ENCODE measurements at places on chromosomes 16 and 17.

DNA sequence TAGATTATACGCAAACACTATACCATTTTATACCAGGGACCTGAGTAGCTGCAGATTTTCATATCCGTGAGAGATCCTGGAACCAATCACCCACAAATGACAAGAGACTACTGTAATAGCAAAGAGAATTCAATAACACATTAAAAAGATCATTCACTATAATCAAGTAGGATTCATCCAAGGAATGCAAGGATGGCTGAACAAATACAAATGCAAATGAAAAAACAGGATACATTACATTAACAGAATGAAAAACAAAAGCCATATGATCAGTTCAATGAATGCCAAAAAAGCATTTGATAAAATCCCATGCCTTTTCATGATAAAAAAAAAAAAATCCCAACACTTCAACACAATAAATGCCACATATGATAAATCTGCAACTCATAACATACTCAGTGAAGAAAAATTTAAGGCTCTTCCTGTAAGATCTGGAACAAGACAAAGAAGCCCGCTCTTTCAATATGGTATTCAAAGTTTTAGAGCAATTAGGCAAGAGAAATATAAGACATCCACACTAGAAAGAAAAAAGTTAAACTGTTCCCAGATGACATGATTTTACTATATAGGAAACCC, 29.0 kb downstream of the N4BP1 start:
- DNase-seq, result no peak

DNA sequence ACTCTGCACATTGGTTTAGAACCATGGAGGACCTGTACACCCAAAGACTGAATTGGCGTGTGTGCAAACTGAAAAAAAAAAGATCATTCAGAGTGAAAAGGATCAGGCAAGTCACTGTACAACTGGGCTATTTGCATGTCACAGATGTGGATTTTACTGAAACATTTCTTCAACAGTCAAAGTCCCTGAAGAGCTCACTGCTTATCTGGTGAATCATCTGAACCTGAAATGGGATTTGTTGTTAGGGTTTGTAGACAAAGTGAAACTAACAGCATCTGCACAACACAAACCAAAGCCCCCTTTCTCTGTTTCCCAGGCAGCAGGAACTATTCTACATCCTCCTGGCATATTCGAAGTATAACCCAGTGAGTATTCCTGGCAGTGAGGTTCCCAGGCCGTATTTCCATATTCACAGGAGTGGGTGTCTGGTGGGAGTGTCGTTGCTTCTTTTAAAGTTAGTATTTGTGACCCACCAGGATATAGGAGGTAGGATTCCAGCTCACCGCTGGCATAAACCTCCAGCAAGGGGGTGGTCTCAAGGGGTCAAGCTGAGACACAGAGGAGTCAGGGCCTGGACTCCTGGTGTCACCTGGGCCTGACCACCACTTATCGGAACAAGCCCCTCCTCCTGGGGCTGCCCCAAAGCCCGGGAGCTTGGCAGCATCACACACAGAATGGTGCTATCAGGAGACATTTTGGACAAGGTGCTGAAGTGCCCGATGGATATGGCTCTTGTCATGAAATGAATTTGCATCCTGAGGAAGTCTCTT, 80.9 kb downstream of the GOSR1 start:
- DNase-seq, result no peak

GRCh38 chr16:82093666-82094300, 58.7 kb downstream of the HSD17B2 start:
- no peak for DNase-seq

DNA sequence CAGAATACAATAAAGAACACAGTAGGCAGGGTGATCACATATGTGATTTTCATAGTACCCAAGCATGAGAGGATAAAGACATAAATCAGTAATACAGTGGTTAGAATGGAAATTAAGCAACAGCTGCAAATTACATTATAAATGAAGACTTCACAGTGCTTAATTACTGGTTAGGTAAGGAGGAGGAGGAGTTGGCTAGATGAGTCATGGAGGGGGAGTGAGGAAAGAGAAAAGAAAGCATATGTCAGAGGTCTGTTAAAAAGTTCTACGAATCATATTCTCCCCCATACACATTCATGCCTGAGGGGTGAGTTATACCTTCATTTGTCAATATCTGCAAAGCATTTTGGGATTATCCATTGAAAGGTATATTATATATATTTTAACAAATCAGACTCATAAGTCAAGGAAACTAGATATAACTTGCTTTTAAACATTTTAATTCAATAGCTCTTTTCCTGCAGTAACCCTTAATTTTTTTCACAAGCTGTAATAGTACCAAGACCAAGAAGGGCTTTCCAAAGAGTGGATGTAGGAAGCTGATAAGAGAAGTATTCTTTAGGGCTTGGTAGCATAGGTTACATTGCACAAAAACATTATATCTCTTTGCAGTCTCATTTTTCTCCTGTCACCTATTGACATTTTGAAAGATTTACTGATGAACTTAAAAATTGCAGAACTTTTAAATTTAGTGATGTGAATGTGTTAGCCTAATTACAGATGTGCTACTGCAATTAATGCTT, 99.3 kb downstream of the STXBP4 start:
- DNase-seq, result no peak

GRCh38 chr16:49652456-49653172, 203.3 kb downstream of the ZNF423 start:
- DNase-seq, result no peak

GRCh38 chr17:44826123-44826790, 3.8 kb downstream of the GJC1 start:
- DNase-seq, result no peak

DNA sequence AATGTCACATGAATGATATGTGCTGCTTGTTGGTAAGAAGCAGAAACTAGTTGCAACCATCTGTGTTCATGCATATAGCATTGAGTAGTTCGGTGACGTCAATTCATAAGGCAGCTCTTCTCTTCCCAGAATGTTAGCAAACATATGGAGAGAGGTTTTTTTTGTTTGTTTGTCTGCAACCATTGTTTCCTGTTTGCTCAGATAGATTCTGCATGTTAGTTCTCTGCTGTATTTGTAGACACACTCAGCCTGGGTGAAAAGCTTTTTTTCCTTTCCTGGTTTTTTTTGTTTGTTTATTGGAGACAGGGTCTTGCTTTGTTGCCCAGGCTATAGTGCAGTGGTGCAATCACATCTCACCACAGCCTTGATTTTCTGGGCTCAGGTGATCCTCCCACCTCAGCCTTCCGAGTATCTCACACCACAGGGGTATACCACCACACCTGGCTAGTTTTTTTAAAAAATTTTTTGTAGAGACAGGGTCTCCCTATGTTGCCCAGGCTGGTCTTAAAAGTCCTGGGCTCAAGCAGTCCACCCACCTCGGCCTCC, 16.7 kb downstream of the WSB1 start:
- DNase-seq, result no peak

DNA sequence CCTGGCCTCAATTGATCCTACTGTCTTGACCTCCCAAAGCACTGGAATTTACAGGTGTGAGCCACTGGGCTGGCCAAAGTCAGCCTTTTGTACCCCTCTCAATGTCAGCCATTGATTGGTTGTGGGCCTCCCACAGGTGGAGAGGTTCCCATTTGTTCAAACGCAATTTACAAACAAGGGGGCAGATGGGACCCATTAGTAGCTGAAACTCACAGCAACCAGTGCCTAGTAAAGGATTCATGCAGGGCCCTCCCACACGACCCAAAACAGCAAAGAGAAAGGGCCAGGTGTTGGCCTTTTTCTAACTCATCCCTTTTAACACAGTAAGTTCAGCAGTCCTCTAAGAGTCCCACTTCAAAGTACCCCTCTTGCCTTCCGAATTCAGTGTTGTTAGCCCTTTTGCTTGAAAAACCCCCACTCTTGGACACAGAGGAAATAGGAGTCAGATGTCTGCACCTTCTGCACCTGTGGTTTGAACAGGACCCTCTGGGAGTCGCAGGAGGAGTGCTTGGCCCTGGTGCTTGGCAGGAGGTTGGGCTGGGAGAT, 89.2 kb downstream of the PITPNC1 start:
- DNase-seq, result no peak

DNA sequence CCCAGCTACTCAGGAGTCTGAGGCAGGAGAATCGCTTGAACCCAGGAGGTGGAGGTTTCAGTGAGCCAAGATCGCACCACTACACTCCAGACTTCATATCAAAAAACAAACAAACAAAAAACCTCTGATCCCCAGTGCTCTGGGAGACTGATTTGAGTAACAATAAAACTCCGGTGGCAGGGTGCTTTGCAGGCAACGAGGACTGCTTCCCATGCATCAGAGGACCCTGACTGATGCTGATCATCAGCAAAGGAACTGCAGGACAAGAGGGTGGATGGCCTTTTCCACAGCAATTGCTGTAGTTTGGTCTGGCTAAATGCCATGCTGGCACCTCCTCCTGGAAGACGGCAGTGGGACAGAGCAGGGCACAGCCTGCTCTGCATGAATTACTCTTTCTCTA, 6.4 kb upstream of the SLC39A11 start:
- no peak for DNase-seq

DNA sequence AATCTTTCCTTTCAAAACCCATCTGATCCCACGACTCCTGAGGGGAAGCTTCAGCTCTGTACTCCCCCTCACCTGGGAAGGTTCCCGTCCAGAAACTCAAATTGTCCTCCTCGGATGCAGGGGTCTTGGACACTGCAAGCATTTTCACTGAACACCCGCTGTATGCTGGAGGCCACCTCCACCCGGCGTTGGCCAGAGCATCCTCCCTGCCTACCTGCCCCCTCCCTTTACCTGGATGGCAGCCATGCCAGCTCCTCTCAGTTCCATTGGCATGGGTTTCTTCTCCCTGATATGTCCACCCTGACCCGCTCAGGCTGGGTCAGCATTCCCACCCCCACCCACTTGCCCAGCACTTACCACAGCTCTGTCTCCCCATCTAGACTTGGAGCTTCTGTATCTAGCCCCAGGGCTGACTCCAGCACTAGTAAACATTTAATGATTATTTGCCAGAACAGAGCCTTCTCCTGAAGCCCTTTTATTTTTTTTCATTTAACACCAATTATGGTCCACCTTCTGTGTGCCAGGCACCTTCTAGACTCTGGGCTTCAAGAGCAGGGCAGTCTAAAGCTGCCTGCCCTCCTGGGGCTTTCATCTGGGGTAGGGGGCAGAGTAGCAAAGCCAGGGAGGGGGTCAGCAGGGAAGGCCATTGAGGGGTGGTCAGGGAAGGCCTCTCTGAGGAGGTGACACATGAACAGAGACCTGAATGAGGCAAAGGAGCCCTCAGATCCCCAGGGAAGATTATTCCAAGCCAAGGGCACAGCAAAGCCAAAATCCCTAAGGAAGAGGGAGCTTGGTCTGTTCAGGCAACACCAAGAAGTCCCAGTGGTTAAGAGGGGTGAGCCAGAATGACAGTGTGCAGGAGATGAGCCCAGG, 8.9 kb upstream of the KRT19 start:
- no peak for DNase-seq

- no peak for DNase-seq
These were observed 1.2 kb upstream of the C1QL1 start for GRCh38 chr17:44969144-44969780.

- peak; percentile 49 for DNase-seq
These were observed at the start of gene ABR for GRCh38 chr17:1179818-1180742. Gene ABR (minus strand): TSS chr17:1179981. CDS start chr17:1179727, 254 bp downstream.

- DNase-seq, result no peak
These were observed 134.6 kb downstream of the CYB561 start for GRCh38 chr17:63311416-63311937.

DNA sequence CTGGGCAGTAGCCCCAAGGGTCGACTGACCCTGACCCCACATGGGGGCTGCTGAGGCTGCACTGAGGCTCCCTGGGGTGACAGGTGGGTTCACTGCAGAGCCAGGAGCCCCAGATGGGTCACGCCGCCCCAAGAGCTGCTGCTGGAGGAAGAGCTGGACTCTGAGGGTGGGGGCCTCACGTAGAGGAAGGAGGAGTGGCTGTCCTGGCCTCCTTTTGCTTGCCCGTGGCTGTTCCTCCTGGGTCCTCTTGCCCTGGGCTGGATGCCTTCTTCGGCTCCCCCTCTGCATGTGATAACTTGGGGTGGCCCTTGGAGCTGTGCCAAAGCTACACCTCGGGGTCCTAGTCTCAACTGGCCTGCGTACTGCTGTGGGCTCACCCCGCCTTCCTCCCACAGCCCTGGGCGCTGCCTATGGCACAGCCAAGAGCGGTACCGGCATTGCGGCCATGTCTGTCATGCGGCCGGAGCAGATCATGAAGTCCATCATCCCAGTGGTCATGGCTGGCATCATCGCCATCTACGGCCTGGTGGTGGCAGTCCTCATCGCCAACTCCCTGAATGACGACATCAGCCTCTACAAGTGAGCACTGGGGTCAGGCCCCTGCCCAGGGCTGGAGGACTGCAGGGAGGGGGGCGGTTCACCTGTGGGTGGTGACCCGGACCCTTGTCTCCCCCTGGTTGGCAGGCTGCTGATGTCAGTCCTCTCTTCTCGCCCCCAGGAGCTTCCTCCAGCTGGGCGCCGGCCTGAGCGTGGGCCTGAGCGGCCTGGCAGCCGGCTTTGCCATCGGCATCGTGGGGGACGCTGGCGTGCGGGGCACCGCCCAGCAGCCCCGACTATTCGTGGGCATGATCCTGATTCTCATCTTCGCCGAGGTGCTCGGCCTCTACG, 1.1 kb upstream of the AMDHD2 start:
- DNase-seq, result no peak

- DNase-seq, result no peak
These were observed at the start of gene SLC22A31 for GRCh38 chr16:89200124-89200849. Gene SLC22A31 (minus strand): TSS chr16:89200537. CDS start chr16:89200501, 36 bp downstream.

DNA sequence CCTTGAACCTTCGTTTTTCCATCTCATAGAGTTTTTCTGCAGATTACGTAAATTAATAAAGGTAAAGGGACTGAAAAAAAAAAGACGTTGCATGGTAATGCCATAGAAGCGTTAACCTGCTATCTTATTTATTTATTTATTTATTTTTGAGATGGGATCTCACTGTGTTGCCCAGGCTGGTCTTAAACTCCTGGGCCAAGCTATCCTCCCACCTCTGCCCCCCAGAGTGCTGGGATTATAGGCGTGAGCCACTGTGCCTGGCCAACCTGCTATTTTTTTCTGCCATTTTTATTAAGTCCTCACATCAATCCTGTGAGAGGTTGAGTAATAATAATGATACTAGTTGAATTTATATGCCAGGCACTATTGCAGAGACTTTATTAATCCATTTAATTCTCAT, 7.9 kb downstream of the MSI2 start:
- DNase-seq, result no peak

DNA sequence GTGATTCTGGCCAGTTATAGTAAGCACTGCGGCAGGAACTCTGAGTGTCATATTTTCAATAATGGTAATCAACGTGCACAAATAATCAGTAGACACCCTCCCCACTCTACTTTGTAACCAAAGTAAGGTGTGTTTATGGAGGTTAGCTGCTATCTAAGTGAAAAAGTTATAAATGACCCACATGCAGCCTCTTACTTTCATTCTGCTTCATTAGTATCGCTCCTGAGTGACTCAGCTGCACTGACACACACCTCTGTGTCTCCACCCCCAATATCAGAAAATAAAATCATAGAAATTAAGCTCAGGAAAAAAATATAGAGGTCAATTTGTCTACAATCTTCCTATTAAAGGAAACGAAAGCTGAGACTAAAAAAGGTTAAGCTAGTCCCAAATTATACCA, 64.1 kb upstream of the TRAP1 start:
- no peak for DNase-seq

GRCh38 chr16:75272097-75272551, 20.7 kb upstream of the BCAR1 start:
- no peak for DNase-seq

GRCh38 chr17:17073581-17074403, 31.5 kb downstream of the MPRIP start:
- DNase-seq, result no peak
